Stimulated activated memory B cell treated with anti-CD40 and anti-IgM and Interleukin-4, amounts not matched to agents 10 μg/mL and 1 μg/mL and 100 μg/mL, for 72 hours (primary cell): ENCODE measurements at places on chromosomes 12 and 14.

GRCh38 chr14:60506985-60507829 lies 1.7 kb upstream of the SIX6 start:
- ATAC-seq, result no peak

DNA sequence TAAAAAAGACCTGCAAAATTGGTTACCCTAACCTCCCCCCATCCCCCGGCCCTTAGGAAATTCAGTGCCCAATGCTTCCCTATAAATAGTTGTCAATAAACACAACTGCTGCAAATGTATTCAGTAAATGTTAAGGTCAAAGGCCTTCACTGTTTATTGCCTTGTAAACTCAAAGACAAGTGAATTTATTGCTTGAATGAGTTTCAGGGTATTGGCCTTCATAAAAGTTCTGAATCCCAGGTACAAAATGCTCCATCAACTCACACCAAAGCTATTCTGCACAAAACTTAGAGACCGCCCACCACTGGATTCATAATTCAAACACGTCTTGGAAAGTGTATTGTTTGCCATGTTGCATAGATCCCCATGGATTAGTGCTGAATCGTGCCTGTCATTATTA lies 63.3 kb upstream of the CDKN3 start:
- ATAC-seq, result no peak

DNA sequence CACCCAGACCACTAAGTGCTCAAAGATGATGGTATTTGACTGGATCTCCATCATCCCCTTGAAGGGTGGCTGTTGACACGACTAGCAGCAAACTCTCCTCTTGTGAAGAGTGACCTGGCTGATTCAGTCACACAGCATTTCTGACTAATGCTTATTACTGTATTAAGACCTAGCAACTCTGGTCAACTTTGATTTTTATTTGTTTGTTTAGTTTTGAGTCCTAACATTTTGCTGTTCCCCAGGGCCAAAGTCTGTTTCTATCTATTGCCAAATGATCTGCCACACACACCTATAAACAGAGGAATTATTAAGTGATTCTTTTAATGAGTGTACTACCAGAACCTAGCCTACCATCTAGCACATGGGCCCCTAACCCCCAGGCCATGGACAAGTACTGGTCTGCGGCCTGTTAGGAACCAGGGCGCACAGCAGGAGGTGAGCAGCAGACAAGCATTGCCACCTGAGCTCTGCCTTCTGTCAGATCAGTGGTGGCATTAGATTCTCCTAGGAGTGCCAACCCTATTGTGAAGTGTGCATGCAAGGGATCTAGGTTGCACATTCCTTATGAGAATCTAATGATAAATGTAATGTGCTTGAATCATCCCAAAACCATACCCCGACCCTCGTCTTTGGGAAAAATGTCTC lies 120.0 kb downstream of the RPS6KA5 start:
- ATAC-seq, result no peak

DNA sequence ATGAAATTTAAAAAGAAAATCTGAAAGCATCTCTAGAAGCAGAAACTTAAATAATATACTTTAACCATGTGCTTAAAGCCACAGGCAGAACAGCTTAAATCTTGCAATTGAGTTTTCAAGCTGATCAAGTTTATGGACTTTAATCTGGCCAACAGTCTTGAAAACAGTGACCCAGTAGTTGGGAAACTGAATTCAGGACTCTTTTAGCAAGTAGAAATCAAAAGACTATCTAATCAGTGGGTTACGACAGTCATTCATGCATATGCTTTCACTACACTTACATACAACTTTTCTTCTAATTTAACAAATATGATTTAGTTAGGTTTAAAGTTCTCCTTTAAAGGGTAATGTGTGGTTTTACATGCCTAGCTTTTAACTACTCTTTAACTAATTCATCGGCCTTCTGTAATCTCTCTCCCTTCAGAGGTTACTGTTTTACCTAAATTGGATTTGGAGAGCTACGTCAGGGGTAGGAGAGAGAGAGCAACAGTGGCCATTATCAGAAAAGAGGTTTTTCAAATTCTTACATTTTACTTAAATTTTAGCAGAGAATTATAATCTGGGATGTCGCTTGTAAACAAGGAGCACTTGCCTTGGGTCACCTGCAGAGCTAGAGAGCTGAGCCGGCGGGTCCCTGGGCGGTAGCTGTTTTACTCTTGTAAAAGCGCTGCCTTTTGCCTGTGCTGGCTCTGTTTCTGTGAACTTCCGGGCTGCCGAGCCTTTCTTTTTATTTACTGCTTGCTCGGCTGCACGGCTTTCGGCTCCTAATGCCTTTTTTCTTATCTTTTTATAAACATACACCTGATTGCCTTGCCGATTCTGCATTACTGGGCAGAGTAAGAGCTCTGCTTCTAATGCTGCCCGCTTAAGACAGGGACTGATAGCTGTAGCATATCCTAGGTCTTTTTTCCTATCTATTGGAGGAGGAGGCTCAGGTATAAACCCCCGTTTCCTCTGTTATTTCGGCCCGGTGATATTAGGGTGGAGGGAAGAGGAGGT lies 17.4 kb upstream of the LYZ start:
- ATAC-seq, result peak; percentile 80

- no peak for ATAC-seq
Measured at GRCh38 chr12:70393787-70394499, 27.9 kb downstream of the KCNMB4 start.

- no peak for ATAC-seq
Measured at GRCh38 chr14:101506926-101507835, 54.1 kb upstream of the DIO3 start.

GRCh38 chr14:97902630-97903029 lies 1105.4 kb downstream of the VRK1 start:
- ATAC-seq, result no peak

DNA sequence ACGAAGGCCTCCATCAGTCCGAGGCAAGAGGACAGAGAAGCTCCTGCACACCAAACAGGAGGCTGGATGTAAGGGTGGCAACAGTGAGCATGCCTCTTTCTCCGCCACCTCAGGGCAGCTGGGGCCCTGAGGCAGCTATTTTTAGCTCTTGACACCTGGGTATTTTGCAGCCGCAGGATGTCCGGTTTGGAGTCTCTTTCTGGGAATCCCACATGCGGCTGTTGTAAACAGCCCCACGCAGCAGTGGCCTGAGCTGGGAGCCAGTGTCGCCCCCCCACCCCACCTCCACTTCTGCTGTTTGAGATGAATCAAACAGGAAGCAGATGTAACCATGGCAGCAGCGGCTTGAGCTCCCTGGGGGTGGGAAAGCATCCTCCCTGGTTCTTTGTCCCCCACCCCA lies 11.7 kb downstream of the HDAC7 start:
- ATAC-seq, result peak; percentile 66

DNA sequence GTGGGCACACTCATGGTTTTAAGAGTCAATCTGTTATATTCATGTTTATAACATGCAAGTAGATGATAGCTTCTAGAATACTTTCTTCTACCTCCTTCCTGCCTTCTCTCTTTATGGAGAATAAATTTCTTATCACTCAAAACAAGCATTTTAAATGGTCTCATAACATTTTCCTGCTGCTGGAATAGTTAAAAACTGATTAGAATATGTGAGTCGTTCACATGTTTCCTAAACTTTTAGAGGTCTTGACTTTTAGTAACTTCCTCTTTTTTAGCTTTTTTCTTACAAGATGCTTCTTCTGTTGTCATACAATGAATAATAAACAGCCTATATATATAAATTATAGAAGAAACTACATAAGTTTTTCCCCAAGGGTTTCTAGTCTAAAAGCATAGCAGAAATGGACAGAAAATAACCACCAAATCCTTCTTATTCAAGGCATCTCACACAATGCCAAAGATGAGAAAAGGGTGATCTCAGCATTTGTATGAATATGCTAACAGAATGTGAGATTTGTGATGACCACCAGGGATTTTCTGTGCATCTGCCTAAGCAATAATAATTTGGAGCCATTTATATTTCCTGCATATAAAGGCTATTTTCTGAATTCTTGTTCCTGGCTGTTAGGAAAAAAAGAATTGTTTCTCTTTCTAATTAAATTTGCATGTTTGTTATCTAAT lies 127.8 kb downstream of the DAAM1 start:
- ATAC-seq, result no peak

DNA sequence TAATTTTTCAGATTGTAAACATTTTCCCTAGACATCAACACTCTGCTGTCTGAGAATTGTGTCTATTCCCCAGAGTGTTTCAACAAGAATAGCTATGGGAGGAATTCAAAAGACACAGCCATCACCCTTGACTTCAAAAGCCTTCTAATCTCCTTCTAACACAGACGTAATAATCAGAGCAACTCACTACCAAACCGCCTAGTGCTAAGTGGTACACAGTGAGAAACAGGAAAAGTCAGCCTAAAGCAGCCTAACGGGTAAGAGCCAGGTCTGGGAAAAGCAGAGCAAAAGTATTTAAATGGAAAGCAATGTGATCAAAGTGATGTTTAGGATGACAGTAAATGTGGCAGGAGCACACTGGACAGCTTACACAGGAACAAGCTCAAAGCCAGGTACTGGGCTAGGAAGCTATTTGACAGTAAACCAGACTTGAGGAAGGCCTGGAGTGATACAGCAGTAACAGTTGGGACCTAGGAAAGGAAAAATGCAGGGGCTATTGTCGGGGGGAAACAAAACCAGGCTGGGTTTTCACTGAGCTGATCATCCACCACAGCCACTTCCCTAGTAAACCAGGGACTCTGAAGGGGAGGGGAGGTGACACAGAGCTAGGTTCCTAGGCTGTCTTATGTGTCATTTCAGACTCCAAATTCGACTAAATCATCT lies 29.4 kb downstream of the CORO1C start:
- ATAC-seq, result no peak

GRCh38 chr14:20262642-20263128 lies 23.6 kb downstream of the OR11H4 start:
- no peak for ATAC-seq
